ENCODE measurements at places on chromosomes 3 and 15.

DNA sequence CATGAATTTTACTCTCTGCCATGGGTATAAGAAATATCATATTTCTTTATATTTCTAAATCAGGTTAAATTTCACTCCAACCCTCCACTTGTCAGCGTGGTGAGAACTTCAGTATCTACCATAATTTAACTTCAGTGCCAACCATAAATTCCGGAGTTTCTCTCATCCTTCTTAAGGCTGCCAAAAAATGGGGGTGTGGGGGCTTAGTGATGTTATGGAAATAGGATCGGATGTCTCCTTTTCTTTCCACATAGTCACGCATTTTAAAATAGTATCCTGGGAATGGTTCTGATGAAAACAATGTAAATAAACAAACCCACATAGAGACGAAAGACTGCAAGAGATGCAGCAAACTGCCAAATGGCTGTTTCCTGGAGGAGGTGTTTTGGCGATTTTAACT is 12.9 kb upstream of the FAM3D start:
- DNase-seq: no peak

DNA sequence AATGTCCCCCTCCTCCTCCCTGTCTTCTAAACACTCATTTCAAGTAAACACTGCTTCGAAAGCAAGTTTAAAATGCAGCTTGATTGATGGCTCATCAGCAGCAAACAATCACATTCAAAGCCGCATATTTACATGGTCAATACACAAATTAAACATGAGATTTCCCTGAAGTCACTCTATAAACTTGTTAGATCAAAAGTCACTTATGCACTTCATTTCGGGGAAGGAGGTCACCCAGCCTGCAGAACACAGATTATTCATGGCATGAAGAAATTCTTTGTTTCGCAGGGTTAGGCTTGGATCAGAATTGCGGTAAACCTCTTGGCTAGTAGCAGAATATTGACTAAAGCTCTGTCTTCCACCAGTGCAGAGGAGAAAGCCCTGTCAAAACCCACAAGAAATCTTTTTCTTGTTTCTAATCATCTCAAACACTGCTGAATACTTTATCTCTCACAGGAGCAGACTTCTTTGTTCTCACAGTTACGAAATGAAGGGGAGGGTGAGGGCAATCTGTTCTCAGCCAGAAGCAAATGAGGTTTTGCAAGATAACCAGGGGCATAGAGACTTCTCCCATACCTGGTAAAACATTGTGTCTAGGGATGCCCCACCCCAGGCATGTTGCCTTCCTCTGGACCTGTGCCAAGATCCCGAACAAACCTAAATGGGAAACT is 133.3 kb upstream of the CHL1 start:
- DNase-seq: no peak

DNA sequence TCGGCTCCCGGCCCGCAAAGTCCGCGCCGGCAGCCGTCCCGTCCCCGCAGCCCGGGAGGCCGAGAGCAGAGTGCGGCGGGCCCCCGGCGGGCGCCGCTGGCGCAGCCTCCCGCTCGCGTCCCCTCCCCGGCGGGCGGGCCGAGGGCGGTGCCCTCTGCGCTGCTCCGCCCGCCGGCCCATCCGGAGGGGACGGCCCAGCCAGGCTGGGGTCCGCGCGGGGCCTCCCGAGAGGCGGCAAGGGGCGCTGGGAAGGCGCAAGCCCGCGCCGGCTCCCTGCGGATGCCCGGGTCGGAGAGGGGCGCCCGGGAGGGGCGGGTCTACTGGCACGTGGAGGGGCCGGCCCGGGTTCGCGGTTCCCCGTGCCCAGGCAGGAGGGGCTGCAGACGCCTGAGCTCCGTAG is at the start of the genes CLCN2 and POLR2H:
Gene CLCN2, minus strand, starts transcription at position 74 of the 400 bp plus-strand sequence. CDS start 126 bp downstream, outside the sequence.
Gene POLR2H, plus strand, starts transcription at position 179 of the 400 bp plus-strand sequence. CDS start 1,783 bp downstream, outside the sequence.
- DNase-seq: no peak

GRCh38 chr3:2452249-2452648 is 353.6 kb downstream of the CNTN4 start:
- no peak for DNase-seq

- DNase-seq: no peak
Observed at GRCh38 chr3:188914552-188914951, 257.2 kb upstream of the TPRG1 start.

DNA sequence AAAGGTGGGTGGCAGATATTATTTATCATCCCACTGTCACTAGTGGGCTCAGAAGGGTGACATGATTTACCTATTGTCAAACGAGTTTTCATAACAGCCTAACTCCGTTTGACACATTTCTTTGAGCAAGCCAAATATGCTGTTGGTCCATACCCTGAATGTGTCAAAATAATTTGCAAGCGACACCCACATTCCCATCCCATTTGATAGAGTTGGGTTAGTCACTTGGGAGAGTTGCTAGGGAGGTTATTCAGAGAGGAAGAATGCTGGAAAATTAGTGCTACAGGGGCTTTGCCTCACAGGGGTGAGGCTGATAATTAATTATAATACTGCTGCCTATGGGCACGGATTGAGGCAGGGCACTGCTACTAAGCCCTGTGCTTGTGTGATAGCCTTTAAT is 98.5 kb upstream of the FHIT start:
- no peak for DNase-seq

- DNase-seq: no peak
Observed at GRCh38 chr3:192165552-192165951, 561.8 kb downstream of the FGF12 start.

GRCh38 chr15:41809121-41809520 is 18.8 kb upstream of the JMJD7 start:
- no peak for DNase-seq

- DNase-seq: no peak
Observed at GRCh38 chr15:57549935-57550334, 41.8 kb upstream of the MYZAP start.

DNA sequence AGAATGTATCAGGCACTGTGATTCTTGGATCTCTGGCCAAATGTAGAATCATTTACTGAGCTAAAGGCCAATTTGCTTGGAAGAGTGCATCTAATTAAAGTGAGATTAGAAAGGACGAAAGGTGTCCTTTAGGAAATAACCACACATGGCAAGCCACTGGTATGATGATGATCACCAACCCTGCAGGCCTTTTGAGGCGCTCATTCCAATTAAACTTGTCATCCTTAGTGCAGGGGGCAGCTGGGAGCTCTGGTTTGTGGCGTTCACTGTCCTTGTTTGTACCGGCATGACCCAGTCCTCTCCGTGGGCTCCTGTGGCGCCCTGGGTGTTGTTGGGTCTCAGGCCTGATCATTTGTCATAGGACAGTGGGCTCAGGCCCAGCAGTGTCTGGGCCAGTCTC is 11.0 kb downstream of the LIMD1 start:
- DNase-seq: no peak

- no peak for DNase-seq
Observed at GRCh38 chr15:84022516-84022915, 213.1 kb upstream of the GOLGA6L4 start.

- no peak for DNase-seq
Observed at GRCh38 chr3:159607856-159608255, 380.8 kb upstream of the IL12A start.

DNA sequence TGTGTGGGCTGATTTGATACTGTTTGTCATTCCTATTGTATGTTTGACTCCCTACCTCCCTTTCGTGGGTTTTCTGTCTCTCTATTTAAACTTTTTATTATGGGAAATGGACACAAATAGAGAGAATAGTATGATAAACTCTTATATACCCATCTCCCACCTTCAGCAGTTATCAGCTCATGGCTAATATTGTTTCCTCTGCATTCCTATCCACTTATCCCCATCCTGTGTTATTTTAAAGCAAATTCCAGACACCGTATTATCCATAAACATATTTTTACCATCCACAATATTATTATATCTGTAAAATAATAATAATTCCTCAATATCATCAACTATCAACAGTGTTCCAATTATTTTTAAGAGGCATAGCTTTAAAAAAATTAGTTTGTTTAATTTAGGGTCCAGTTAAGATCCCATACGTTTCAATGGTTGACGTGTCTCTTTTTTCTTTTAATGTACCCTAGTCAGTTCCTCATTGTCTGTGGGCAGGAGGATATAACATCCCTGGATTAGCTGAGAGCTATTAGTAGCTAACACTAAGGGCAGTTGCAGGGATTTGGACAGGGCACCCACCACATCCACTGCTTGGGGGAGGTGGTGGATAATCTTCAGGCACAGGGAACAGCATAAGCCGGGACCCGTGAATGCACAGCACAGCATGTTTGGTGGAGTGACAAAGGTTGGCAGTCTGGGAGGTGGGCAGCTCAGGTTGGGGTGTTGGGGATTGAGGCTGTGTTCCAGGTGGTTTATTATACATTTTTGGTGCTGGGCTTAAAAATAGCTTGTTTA is 23.5 kb downstream of the PLCL2 start:
- DNase-seq: no peak

GRCh38 chr3:107685383-107685782 is 162.6 kb downstream of the BBX start:
- no peak for DNase-seq

DNA sequence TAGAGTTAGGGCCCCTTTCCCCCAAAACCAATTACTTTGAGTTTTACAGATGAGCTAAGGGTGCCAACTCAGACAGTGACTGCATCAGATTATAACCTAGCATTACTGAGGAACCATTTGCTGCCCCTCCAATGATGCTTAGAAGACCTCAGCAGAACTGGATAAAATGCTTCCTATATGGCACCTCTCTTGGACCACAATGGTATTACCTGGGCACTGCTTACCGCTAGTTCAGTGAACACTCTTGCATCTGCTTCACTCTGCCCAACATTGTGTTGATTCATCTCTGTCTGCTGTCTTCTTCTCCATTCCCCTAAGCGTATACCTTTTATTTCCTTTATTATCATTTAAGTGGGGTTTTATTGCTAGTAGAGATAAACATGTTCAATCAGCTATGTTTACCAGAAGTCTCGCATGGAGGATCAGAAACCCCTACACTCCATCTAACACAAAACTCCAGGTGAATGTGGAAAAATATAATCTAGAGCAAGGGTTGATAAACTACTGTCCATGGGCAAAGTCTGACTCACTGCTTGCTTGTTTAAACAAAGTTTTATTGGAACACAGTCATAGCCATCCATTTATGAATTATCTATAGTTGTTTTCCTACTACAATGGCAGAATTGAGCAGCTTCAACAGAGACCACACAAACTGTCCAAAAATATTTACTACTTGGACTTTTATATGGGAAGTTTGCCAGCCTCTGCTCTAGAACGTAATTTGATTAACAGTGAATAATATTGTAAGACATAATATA is 100.2 kb upstream of the PTX3 start:
- no peak for DNase-seq

DNA sequence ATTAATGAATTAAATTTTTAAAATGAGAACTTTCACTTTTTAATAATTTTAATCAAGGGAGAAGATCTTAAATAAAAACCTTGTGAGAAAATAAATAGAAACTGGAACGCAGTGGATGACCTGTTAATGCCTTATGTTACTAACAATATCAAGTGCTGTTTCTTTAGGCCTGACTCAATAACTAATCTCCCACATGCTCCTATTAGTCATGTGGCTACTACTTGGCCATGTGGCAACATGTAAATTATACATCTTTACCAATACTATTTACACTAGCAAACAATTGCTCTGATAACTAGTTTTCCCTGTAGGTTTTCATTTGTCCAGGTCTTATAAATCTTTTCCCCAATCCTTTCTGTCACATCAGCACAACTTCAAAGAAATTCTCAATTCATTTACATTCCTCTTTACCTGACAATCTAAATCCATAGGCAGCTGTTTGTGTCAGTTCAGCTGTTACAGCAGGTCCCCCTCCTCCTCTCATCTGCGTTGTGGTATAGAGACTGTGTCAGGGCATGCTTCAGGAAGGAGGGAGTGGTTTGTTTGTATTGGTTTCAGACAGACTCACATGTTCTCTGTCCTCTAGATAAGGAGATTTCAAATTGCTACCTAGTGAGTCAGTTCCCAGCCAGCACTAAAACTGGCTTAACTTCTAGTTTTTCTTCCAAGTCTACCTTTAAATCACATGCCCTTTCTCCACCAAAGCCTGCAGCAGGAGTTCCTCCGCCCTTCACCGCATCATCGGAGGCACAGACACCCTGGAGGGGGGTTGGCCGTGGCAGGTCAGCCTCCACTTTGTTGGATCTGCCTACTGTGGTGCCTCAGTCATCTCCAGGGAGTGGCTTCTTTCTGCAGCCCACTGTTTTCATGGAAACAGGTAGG is 11.3 kb upstream of the C3orf52 start:
- no peak for DNase-seq

DNA sequence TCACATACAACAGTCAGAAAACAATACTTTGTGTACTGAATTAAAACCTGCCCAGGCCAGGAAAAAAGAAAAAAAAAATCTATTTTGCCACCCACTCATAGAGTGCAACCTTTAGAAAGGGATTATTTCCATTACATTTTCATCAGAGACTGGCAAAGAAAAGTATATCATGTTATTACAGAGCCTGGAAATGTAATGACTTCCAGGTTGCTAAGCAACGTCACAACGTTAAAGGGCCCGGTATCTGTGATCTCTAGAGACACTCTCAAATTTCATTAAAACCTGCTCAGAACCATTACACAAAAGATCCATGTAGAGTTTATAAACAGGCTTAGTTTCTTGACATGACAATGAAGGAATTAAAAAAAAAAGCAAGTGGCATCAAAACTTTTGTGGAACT is 170.5 kb downstream of the CTNNB1 start:
- DNase-seq: no peak

GRCh38 chr3:32882603-32883025 is 64.8 kb downstream of the TRIM71 start:
- DNase-seq: no peak

- no peak for DNase-seq
Observed at GRCh38 chr3:37987315-37987697, 3.3 kb upstream of the VILL start.

- no peak for DNase-seq
Observed at GRCh38 chr3:106542101-106542769, 673.4 kb upstream of the CBLB start.

DNA sequence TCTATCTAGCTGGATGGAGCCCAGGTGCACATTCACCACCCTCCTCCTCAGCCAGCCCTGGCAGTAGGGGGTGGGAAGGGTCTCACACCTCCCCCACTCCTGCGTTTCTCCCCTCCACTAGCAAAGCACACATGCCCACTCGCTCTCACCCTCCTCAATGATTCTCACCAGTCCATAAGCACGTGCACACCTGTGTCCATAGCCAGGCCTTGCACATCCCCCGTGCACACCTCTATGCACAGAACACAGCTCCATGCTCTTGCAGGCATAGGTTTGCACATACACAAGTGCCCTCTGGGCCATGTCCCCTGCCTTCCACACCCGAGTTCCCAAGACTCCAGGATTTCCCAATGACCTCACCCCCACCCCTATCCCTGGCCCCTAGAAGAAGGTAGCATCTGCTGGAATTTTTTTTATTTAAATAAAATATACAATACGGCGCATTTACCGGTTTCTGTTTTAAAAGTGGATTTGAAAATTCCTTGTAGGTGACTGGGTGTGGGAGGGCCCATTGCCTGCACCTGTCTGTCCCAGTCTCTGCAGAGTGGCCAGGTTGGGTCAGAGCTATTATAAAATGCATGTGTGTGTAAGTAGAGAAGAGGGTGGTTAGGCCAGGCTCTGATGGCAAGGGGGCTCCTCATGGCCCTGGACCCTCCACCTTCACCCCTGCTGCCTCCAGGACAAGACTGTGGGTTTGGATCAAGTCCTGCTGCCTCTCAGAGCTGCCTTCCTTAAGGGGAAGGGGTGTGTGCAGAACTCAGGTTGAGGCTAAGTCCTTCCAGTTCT is 49.1 kb downstream of the HCN4 start:
- no peak for DNase-seq

Measured in cerebellar nuclear complex (tissue), 1 donor.